ENCODE measurements at places on chromosomes 7 and 10.

- no peak for DNase-seq
These were observed 158.6 kb downstream of the ADAM12 start for GRCh38 chr10:126229686-126230085.

DNA sequence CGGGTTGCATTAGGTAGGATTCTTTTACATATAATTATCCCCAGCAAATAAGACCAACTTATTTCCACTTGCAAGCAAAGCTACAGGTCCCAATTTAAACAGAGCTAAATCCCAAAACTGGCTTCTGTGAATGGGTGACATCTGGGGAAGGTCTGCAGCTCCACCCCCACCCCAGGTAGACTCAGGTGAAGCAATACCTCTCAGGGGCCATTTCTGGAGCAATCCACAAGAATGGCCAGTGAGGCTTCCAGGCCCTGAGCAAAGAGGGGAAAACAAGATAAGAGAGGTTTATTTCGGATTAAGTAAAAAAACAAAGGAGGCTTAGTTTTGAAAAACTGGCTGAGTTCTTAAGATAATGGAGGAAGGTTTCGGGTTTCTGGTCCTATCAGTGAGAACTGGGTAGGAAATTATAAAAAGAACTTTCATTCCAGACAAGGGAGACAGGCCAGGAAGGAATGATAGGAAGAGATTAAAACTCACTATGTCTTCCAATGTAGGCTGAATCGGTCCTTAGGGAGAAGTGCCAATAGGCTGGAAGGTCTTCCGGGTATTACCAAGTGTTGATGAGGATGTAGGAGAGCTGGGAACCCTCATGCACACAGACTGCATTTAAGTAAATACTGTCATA is 25.4 kb downstream of the SH3PXD2A start:
- no peak for DNase-seq

- no peak for DNase-seq
These were observed 117.3 kb upstream of the PCBD1 start for GRCh38 chr10:71005337-71006305.

GRCh38 chr7:106129291-106129690 is 17.2 kb upstream of the SYPL1 start:
- no peak for DNase-seq

DNA sequence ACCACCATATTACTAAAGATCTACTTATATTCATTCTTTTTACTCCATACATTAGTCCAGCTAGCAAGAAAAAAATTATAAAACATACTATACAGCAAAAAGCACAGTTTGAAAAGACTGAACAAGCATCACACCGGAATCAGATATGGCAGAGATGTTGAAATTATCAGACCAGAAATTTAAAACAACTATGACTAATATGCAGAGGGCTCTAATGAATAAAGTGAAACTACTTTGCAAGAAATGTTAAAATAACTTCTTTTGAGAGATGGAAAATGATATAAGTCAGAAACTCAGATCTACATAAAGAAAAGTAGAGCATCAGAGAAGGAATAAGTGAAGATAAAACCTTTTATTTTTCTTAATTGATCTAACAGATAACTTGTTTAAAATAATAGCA is 50.9 kb downstream of the SGCE start:
- DNase-seq: no peak

- no peak for DNase-seq
These were observed 338.9 kb upstream of the KIAA1217 start for GRCh38 chr10:23869996-23870395.

GRCh38 chr10:77253147-77253545 is 384.5 kb downstream of the KCNMA1 start:
- DNase-seq: no peak

DNA sequence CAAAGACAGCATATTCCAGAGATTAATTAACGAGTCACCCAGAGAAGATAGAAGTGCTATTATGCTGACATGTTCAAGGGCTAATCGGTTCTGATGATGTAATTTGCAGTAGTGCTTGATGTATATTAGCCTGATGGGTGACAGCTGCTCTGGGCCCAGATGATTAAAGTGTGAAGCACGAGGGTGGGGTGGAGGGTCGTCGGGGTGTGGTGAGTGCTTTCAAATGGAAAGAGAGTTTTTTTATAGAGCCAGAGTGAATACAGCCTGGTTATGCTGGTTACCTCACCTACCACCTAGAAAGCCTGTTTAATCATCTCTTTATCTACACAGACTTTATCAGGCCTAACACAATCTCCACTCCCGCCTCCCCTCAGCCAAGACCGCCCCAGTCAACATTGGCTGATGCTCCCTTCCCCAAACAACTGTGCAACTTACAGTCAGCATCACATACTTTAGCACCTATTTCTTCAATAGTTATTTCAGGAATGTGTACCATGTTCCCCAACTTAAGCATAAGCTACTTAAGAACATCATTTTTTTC is 11.5 kb upstream of the STN1 start:
- DNase-seq: no peak

GRCh38 chr10:129097776-129098330 is 369.2 kb upstream of the MGMT start:
- DNase-seq: no peak

DNA sequence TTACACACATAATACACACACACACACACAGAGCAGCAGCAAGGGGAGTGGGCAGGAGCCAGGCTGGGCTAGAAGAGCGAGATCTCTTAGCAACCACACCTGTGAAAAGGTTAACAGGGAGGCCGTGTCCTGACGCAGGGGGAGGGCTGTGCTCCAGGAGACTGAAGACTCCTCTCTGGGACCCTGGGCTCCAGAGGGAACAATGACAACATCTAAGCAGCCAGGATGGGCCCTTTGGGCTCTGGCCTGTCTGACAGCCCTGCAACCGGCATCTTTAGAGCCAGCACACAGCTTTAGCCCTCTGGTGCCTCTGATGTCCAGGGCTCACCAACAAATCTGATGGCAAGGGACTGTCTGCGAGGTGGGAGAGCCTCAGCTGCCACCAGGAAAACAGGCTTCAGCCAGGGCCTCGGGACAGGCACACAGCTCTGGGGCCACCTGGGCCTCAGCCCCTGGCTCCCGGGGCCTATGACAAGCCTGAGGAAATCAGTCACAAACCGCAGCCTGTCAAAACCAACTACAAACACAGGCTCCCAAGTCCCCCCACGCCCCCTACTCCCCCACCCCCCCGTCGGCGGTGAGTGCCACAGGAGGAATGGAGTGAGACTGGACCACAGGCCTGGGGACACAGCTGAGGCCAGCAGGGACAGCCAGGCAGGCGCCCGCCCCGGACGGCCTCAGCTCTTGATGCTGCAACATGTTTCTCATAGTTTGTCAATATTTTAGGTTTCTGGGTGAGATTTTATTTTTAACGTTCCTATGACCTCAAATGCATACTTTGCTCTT is 102.8 kb downstream of the TNS3 start:
- no peak for DNase-seq

DNA sequence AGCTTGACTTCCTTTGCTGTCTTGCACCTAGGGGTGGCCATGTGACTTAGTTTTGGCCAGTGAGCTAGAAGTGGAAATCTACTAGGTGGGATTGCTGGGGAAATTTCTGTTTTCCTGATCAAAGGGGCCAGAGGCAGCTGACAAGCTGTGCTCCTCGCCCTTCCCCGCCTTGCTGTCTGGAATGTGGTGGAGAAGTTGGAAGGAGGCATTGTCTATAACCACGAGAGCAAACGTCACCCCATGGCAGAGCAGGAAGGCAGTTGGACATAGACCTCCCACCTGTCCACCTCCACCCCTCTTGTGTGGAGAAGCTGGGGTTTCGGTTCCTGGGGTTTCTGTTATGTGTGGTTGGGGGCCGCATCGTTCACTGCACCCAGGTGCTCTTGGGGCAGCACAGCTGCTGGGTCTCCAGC is 7.3 kb downstream of the SFRP5 start:
- DNase-seq: no peak
